ENCODE measurements at places on chromosomes 16 and 17.
A peak's percentile ranks its signal among the peaks of the same experiment; 100 is the strongest.

GRCh38 chr17:55210292-55210691 is 54.5 kb upstream of the HLF start:
- no peak for DNase-seq

DNA sequence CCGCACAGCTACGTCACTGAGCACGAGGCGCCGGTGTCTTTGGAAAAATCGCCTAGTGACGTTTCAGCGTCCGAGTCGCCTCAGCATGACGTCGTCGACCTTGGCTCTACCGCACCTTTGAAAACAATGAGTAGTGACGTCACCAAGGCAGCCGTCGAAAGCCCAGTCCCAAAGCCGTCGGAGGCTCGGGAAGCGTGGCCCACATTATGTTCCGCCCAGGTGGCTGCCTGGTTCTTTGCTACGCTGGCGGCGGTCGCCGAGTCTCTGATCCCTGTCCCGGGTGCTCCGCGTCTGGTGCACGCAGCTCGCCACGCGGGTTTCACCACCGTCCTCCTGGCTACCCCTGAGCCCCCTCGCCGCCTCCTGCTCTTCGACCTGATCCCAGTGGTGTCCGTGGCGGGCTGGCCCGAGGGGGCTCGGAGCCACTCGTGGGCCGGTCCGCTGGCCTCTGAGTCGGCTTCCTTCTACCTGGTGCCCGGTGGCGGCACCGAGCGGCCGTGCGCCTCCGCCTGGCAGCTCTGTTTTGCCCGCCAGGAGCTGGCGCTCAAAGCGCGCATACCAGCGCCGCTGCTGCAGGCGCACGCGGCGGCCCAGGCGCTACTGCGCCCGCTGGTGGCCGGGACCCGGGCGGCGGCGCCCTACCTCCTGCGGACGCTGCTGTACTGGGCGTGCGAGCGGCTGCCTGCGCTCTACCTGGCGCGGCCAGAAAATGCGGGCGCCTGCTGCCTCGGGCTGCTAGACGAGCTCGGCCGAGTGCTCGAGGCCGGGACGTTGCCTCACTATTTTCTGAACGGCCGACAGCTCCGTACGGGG is 1.5 kb downstream of the TMEM102 start:
- peak; percentile 87 for DNase-seq

DNA sequence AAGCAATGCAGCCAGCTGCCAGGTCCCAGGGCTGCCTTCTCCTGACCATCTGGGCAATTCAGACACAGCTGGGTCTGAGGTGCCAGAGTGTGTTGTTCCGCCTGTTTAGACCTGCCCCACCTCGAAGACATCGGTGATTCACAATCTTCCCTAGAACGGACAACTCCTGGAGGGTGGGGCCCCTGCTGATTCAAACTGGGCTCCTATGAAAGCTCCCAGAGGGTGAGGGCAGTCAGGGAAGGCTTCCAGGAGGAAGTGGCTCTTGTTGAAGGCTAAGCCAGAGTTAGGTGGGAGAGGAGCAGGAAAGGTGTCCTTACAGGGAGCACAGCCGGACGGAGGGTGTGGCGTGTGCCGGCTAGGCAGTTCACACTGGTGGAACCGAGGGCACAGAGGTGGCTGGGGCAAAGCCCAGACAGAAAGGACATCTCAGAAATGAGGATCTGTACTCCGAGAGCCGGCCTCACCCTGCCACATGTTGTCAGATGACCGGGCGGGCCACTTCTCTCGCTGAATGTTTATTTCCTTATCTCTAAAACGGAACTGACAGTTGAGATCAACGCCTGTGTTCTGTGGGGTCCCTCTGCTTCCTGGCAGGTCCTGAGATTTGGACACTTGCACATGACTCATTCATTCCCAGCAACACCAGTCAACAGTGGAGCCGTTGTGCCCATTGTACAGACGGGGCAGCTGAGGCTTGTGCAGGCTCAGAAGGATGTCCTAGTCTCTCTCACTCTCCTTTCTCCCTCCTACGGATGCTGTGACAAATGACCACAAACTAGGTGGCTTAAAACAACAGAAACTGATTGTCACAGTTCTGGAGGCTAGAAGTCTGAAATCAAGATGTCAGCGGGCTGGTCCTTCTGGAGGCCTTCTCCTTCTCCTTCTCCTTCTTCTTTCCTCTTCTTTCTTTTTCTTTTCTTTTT is 26.9 kb upstream of the LITAF start:
- peak; percentile 20 for DNase-seq

DNA sequence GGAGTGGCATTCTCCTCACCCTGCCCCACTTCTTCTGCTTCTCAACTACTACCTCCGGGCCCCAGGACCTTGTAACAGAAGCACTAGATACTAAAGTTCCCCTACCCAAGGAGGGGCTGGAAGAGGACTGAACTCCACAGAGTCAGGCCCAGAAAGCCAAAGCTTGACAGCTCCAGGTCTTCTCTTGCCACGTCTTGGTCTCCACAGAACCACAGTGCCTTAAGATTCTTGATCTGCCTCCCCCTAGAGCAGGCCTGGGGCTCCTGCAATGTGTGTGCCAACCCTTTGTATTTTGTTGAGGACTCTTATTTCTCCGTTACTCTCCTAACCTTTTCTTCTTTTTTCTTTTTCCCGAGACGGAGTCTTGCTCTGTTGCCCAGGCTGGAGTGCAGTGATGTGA is 4.0 kb downstream of the SLC16A13 start:
- no peak for DNase-seq

DNA sequence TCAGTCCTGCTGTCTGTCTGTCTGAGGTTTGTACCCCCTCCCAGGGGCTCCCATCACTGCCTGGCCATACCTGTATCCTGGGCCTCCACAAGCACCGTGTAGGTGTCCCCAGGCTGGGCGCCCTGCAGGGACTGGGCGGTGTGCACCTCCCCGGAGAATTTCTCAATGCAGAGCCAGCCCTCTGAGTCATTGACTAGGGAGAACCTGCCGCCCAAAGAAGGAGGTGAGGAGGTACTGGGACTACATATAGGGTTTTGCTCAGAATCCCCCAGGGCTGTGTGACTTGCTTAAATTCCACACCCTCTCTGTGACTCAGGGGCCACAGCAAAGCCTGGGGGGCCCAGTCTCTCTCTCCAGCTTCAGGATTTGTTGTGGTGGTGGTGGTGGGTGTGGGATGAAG is 7.6 kb downstream of the CDH16 start:
- DNase-seq: peak; percentile 31

- no peak for DNase-seq
Measured at GRCh38 chr16:81409016-81409556, 35.5 kb upstream of the CMIP start.

- DNase-seq: no peak
Measured at GRCh38 chr17:40694584-40694983, 9.0 kb downstream of the KRT24 start.

GRCh38 chr16:85258166-85258565 is 145.9 kb upstream of the CIBAR2 start:
- DNase-seq: no peak

DNA sequence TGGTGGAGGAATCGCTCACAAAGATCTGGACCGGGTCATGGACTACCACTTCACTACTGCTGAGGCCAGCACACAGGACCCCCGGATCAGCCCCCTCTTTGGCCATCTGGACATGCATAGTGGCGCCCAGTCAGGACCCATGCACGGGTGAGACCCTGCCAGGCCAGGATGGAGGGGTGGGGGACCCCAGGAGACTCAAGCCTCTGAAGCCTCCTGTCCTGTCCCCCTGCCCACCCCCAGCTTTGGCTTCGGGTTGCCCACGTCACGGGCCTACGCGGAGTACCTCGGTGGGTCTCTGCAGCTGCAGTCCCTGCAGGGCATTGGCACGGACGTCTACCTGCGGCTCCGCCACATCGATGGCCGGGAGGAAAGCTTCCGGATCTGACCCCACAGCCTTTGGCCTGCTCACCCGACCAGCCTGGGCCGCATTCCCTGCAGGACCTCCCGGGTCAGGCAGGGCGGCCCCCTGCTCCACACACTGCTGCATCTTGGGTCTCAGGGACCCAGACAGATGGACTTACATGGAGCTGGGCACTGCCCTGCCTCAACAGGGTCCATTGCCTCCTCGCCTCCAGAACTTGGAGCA is 3.8 kb downstream of the BCKDK start:
- no peak for DNase-seq

DNA sequence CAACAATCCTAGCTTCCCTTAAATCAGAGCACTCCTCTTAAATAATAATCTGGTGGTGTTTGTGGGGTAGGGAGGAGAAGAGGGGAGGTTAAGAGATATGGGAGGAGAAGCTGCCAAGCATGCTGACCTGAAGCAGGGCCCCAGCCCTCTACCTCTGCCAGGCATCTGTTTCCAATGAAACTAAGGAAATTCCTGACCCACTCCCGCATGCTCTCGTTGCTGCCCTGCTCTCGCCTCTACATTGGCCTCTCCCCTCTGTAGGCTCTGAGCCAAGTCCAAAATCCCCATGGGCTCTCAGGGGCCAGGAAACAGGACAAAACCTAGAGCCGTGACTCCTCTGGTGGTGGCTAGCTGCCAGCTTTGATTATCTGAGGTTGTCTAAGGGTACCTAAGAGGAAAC is 559.5 kb upstream of the CDH11 start:
- no peak for DNase-seq

- peak; percentile 28 for DNase-seq
Measured at GRCh38 chr17:34579017-34579946, at the start of gene TMEM132E. Gene TMEM132E (plus strand): TSS chr17:34579582. CDS start chr17:34581077, 1,495 bp downstream.

GRCh38 chr17:55829995-55830612 is 79.3 kb downstream of the PCTP start:
- no peak for DNase-seq

GRCh38 chr17:72267601-72268000 is 146.8 kb downstream of the SOX9 start:
- no peak for DNase-seq

- no peak for DNase-seq
Measured at GRCh38 chr17:39835038-39835786, 28.9 kb downstream of the IKZF3 start.

DNA sequence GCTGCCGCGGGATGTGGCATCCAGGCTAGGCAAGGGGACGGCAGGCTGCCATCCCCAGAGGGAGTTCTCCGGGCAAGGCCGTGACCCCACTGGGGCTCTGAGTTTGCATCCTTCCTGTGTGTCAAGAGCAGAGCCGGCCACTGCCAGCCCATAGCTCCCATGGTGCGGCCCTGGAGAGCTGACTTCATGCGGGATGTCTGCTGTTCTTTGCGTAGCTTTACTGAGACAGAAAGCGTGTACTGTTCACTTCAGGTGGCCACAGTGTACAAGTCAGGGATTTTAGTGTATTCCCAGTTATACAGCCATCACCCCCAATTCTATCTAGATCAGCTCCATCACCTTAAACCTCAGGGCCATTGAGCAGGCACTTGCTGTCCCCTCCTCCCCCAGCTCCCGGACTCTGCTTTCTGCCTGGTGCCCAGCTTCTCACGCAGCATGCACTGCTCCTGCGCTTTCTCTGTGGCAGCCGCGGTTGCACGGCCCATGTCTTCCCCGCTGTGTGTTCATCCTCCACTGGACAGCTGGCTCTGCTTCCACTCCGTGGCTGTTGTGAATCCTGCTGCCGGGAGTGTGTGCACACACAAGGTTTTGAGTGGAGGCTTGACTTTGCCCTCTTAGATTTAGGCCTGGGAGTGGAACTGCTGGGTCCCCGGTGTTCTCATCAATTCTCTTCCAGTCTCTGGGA is 71.2 kb downstream of the KLHDC4 start:
- no peak for DNase-seq

- DNase-seq: no peak
Measured at GRCh38 chr17:38464723-38465390, 36.6 kb downstream of the ARHGAP23 start.

- DNase-seq: no peak
Measured at GRCh38 chr16:11087691-11088073, 143.3 kb downstream of the CLEC16A start.

GRCh38 chr16:50002190-50002589 is 22.8 kb upstream of the CNEP1R1 start:
- no peak for DNase-seq

- DNase-seq: no peak
Measured at GRCh38 chr17:62119373-62119772, 54.3 kb upstream of the MED13 start.

- no peak for DNase-seq
Measured at GRCh38 chr17:68221786-68222185, 26.1 kb upstream of the AMZ2 start.

DNA sequence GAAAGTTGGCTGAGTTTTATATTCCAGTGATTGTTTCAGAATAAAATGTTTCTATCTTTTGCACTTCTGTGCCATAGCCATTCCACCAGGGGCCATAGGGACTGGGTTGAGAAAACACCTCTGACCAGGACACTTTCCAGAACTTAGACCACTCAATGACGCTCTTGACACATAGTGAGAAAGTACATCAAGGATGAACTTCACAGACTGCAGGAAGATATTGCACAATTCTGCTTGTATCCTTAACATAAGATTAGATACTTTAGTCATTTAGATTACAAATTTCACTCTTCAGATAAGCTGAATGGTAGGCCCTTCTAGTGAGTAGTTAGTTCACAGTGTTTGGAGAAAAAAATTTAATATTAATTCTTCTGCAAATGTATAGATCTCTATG is 13.0 kb upstream of the MPHOSPH6 start:
- DNase-seq: no peak

DNA sequence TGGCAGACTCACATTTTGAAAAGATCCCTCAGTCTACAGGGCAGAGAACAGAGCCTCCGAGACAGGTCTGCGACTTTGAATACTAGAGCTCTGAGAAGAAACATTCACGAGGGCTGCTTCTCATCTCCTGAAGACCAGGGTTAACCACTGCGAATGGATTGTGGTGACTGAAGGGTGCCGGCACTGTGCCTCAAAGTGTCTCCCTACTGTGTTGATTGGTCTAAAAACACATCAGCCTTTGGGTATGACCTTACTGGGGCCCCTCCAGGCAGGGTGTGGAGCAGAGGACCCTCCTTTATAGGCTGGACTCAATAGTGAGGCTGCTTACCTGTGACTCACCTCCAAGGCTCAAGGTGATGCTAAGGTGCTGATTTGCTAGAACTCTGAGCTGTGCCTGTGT is 2.6 kb upstream of the LGALS9 start:
- peak; percentile 16 for DNase-seq

- DNase-seq: no peak
Measured at GRCh38 chr17:79276821-79277220, 202.2 kb downstream of the ENGASE start.

DNA sequence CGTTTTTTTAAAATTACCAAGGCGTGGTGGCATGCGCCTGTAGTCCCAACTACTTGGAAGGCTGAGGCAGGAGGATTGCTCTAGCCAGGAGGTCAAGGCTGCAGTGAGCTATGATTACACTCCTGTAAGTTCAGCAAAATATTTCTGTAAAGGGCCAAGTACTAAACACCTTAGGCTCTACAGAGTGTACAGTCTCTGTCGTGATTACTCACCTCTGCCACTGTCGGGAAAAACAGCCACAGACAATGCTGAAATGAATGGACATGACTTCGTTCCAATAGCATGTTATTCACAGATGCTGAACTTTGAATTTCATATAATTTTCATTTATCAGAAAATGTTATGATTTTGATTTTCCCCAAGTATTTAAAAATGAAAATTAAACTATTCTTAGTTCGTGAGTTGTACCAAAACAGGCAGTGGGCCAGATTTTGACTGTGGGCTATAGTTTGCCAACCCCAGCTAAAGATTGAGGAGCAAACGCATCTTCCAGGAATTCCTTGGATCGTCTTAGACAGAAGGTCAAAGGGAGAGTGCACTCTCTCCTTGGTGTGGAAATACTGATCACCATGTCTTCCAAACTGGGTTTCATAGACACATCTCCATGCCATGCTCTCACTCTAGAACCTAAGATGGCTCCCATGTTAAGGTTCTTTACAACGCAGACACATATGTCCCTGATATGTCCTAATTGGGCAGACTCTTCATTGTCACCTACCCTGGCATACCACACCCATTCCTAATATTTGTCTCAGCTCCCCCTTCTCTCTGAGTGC is 89.5 kb downstream of the MARF1 start:
- peak; percentile 65 for DNase-seq

- no peak for DNase-seq
Measured at GRCh38 chr16:48110982-48111381, 44.8 kb downstream of the ABCC12 start.

Data from activated CD4-positive, alpha-beta T cell treated with anti-CD3 and anti-CD28 coated beads for 48 hours (primary cell).